ENCODE measurements at places on chromosomes 11 and 22.

GRCh38 chr22:46362203-46362933, 26.9 kb downstream of the TRMU start:
- H3K4me3 ChIP-seq: no peak overlapping the region
- peaks cover 22% of the 10 kb centered on the region for H3K36me3 ChIP-seq
- no peak for DNase-seq
- no peaks in the 10 kb centered on the region for H3K27me3 ChIP-seq

DNA sequence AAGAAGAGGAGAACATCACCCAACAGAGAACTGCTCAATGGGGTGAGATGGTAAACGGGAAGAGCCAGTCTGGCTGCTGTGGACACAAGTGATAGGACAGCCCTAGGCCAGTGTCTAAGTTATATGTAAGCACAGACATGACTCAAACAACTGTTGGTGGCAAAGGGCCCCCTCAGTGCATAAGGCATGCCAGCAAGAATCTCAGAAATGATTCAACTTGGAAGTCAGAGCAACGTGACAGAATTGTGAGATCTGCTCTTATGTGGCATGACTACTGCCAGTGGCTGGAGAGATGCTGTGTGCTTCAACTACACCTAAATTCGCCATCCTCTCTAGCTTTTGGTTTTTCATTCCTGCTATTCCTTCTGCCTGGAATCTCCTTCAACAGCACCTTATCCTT, 7.4 kb downstream of the SLN start:
- H3K4me1 ChIP-seq: no peaks in the 10 kb centered on the region
- H3K4me3 ChIP-seq: no peak overlapping the region
- peaks cover 23% of the 10 kb centered on the region for H3K27me3 ChIP-seq
- DNase-seq: no peak
- no peak overlapping the region for H3K27ac ChIP-seq

- peaks cover 32% of the 10 kb centered on the region for H3K4me1 ChIP-seq
- no peak overlapping the region for H3K4me3 ChIP-seq
- H3K27ac ChIP-seq: no peak overlapping the region
- H3K27me3 ChIP-seq: no peaks in the 10 kb centered on the region
- no peaks in the 10 kb centered on the region for H3K36me3 ChIP-seq
- DNase-seq: no peak
Measured at GRCh38 chr11:1485504-1485885, 1.1 kb downstream of the MOB2 start.

DNA sequence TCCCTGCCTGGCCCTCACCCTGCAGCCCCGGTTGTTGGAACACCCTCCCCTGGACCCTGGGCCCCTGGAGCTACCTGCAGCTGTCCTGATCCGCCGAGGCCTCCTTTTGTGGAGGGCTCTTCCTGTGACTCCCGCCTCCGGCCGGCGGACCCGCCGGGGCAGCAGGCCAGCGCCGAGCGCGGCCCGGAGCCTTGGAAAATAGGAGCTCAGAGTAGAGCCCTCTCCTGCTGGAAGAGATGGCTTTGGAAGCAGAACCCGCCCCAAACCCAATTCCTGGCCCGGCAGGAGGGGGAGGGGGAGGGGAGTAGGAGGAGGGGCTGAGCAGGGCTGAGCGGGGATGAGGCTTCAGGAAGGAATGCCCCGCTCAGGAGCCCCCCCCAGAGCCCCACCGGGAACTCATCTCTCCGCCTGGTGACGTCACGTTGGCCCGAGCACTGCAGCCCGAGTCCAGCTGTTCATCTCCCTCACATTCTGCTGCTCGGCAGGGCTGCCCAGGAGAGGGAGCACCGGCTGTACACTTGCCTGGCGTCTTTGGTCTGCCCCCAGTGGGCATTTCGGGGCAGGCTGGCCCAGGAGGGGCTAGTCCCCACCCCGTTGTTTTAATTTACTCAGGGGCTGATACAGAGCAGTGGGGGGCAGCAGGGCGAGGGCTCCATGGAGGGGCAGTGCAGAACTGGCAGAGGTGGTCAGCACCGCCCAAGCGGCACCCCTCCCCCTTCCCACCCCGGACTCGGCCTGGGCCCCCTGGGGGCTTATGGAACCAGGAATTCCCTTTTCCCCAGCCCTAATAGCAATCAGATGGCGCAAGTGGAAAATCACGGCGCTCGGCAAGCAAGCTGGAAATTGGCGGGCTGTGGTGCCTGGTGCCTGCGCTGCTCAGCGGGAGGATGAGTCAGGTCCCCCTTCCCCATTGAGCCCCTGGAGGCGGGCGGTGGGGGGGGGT, at the start of gene MRGPRF:
TSS of gene MRGPRF (minus strand) at position 238 of the 943 bp plus-strand sequence. CDS start 3,345 bp downstream, outside the sequence.
- H3K27ac ChIP-seq: no peak within 1 kb of the TSS
- H3K36me3 ChIP-seq: no peaks in the 10 kb centered on the region
- H3K4me1 ChIP-seq: no peaks in the 10 kb centered on the region
- H3K4me3 ChIP-seq: no peak within 1 kb of the TSS
- peak; percentile 17 for DNase-seq
- H3K27me3 ChIP-seq: peaks cover 23% of the 10 kb centered on the region

GRCh38 chr11:75548595-75549272, 13.3 kb upstream of the SERPINH1 start:
- no peak for DNase-seq
- no peaks in the 10 kb centered on the region for H3K27me3 ChIP-seq
- H3K4me3 ChIP-seq: no peak overlapping the region
- H3K27ac ChIP-seq: no peak overlapping the region

GRCh38 chr11:8291421-8292350, 28.0 kb upstream of the LMO1 start:
- H3K27me3 ChIP-seq: no peaks in the 10 kb centered on the region
- no peak overlapping the region for H3K4me3 ChIP-seq
- no peak overlapping the region for H3K27ac ChIP-seq
- no peaks in the 10 kb centered on the region for H3K36me3 ChIP-seq
- no peak for DNase-seq
- no peaks in the 10 kb centered on the region for H3K4me1 ChIP-seq

DNA sequence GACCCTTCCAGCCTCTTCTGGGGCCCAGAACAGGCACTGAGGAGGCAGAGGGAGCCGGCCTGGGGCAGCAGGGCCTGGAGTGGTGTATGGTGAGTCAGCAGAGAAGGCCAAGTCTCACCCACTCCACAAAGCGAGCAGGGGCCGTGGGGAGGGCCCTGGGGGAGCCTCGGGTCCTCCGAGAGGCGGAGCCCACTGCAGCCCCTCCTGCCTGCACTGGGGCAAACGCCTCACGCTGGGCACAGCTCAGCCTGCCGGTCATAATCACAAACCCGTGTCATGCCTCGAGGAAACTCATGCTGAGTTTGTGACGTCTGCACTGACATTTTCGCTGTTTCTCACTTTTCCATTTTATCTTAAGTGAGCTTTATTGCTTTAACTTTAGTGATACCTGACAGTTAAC, 38.4 kb downstream of the TOLLIP start:
- H3K36me3 ChIP-seq: no peaks in the 10 kb centered on the region
- H3K27me3 ChIP-seq: no peaks in the 10 kb centered on the region
- H3K4me3 ChIP-seq: no peak overlapping the region
- H3K4me1 ChIP-seq: no peaks in the 10 kb centered on the region

- no peak overlapping the region for H3K27ac ChIP-seq
- H3K4me3 ChIP-seq: no peak overlapping the region
- peaks cover 15% of the 10 kb centered on the region for H3K36me3 ChIP-seq
- peaks cover 4% of the 10 kb centered on the region for H3K4me1 ChIP-seq
Measured at GRCh38 chr11:60878245-60879101, 11.1 kb downstream of the ZP1 start.

- H3K27ac ChIP-seq: no peak overlapping the region
- peaks cover 24% of the 10 kb centered on the region for H3K27me3 ChIP-seq
- H3K4me1 ChIP-seq: no peaks in the 10 kb centered on the region
- no peak overlapping the region for H3K4me3 ChIP-seq
Measured at GRCh38 chr11:86818462-86819192, 18.3 kb downstream of the PRSS23 start.

DNA sequence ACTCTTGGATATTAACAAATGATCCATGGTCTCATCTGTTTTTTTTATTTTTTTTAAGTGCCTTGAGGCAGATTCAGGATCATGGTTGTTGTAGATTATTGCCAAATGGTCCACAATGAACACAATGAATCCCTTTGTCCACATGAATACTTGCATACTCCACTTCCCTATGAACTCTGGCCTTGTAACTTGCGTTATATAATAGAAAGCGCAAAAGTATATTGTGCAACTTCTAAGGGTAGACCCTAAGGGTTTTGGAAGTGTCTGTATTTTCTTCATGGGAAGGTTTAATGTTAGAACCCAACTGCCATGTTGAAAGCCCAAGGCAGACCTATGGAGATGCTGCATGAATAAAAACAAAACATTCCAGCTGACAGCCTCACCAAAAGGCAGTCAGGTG, 8.1 kb upstream of the OR5AL1 start:
- H3K4me3 ChIP-seq: no peak overlapping the region
- no peak overlapping the region for H3K27ac ChIP-seq
- no peaks in the 10 kb centered on the region for H3K4me1 ChIP-seq
- H3K36me3 ChIP-seq: no peaks in the 10 kb centered on the region
- DNase-seq: no peak

GRCh38 chr11:74035264-74035663, 26.4 kb upstream of the UCP3 start:
- H3K4me1 ChIP-seq: peaks cover 20% of the 10 kb centered on the region
- peaks cover 15% of the 10 kb centered on the region for H3K36me3 ChIP-seq
- no peak overlapping the region for H3K27ac ChIP-seq
- no peak for DNase-seq
- H3K27me3 ChIP-seq: no peaks in the 10 kb centered on the region
- H3K4me3 ChIP-seq: no peak overlapping the region

DNA sequence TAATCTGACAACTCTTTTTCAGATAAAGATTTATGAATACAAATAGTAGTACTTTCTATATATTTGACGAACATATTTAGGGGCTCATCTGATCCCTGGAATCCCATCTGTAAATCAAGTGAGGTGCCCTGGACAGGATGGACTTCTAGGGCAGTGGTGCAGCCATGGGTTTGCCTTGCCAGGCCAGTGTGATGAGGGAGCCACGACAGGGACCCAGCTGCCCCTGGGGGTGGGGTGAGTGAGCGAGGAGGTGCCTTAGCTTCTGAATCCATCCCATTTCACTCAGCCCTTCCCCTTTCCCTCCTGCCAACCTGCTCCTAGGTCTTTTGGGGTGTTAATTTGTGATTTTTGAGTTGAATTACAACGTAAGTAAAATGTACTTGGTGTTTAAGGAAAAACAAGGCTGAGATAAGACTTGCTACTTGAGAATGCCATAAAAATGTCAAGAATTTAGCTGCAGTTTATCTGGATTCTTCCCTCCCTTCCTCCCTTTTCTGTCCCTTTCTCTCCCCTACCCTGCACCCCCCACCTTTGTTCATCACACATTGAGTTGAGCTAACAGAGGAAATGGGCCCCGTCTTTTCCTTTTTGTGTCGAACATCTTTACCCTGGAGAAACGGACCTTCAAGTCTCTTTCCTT, 60.8 kb downstream of the PPFIBP2 start:
- H3K4me1 ChIP-seq: peaks cover 34% of the 10 kb centered on the region
- no peak for DNase-seq
- peaks cover 30% of the 10 kb centered on the region for H3K27me3 ChIP-seq
- H3K27ac ChIP-seq: no peak overlapping the region

DNA sequence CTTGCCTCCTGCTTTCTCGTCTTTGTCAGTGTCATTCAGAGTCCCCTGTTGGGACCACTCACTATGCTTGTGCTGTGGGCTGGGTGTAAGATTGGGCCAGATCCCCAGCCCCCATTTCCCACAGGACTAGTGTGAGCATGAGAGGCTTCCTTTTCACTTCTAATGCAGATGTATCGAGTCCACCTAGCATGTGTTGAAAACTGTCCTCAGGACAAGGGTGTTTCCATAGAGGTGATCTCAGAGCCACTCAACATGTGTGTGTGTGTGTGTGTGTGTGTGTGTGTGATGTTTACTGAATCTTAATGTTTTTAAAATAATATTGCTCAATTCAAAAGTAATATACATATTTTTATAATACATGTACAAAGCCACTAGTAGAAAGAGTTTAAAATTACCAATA, 11.4 kb upstream of the CD44 start:
- no peak for DNase-seq
- peaks cover 67% of the 10 kb centered on the region for H3K4me1 ChIP-seq
- no peaks in the 10 kb centered on the region for H3K27me3 ChIP-seq
- H3K4me3 ChIP-seq: no peak overlapping the region

- DNase-seq: no peak
- H3K4me1 ChIP-seq: peaks cover 25% of the 10 kb centered on the region
- no peaks in the 10 kb centered on the region for H3K27me3 ChIP-seq
- no peak overlapping the region for H3K27ac ChIP-seq
Measured at GRCh38 chr11:2483426-2483825, 38.6 kb downstream of the KCNQ1 start.

- H3K4me1 ChIP-seq: peaks cover 8% of the 10 kb centered on the region
- H3K27me3 ChIP-seq: no peaks in the 10 kb centered on the region
- no peak for DNase-seq
- H3K36me3 ChIP-seq: peaks cover 77% of the 10 kb centered on the region
Measured at GRCh38 chr22:36304429-36304828, 51.5 kb downstream of the APOL1 start.

- H3K27ac ChIP-seq: no peak overlapping the region
- no peak overlapping the region for H3K4me3 ChIP-seq
- no peaks in the 10 kb centered on the region for H3K27me3 ChIP-seq
- peaks cover 6% of the 10 kb centered on the region for H3K4me1 ChIP-seq
- DNase-seq: no peak
- H3K36me3 ChIP-seq: peaks cover 42% of the 10 kb centered on the region
Measured at GRCh38 chr11:107408762-107409211, 48.8 kb downstream of the CWF19L2 start.

- peaks cover 27% of the 10 kb centered on the region for H3K27me3 ChIP-seq
- no peak overlapping the region for H3K27ac ChIP-seq
- H3K4me3 ChIP-seq: no peak overlapping the region
- H3K4me1 ChIP-seq: no peaks in the 10 kb centered on the region
- DNase-seq: no peak
Measured at GRCh38 chr11:13127161-13127560, 118.0 kb downstream of the RASSF10 start.

DNA sequence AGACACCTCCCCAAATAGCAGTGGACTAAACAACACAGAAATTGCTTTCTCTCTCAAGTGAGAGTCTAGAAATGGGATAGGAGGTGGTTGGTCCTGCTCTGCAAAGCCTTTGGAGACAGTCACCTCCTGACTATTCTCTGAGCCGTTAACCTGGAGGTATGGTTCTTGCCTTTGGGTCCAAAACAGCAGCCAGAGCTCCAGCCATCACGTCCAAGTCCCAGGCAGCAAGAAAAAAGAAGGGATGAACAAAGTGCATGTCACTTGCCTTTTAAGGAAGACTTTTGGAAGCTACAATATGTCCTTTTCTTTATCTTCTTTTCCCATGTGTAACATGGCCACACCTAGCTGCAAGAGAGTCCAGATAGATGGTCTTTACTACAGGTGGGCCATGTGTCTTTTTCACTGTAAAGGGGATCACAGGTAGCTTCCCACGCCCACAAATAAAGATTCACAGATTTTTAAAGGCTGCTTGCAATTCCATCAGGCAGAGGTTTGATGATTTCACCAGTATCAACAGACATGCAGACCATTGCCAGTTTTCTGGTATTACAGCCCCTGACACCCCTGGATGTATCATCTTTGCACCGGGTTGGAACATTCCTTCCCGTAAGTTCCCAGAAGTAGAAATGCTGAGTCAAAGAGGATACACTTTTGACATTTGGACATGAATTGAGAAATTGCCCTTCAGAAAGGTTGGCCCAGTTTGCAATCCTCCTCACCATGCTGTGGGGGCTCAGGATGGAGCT, 66.0 kb downstream of the MYEOV start:
- no peak overlapping the region for H3K27ac ChIP-seq
- no peak for DNase-seq
- H3K4me3 ChIP-seq: no peak overlapping the region

- H3K36me3 ChIP-seq: no peaks in the 10 kb centered on the region
- DNase-seq: no peak
- no peaks in the 10 kb centered on the region for H3K27me3 ChIP-seq
- H3K4me1 ChIP-seq: no peaks in the 10 kb centered on the region
- no peak overlapping the region for H3K27ac ChIP-seq
Measured at GRCh38 chr11:31096191-31096805, 273.2 kb downstream of the DCDC1 start.

GRCh38 chr22:17260950-17261349, 41.7 kb upstream of the ADA2 start:
- H3K4me3 ChIP-seq: no peak overlapping the region
- H3K27ac ChIP-seq: no peak overlapping the region
- H3K27me3 ChIP-seq: no peaks in the 10 kb centered on the region
- H3K4me1 ChIP-seq: peaks cover 21% of the 10 kb centered on the region
- H3K36me3 ChIP-seq: no peaks in the 10 kb centered on the region
